Hippocampal formation (tissue), 2 donors: ENCODE measurements at places on chromosomes 6 and 20.

- no peak for DNase-seq
These were observed 34.9 kb upstream of the HEY2 start for GRCh38 chr6:125714441-125715090.

GRCh38 chr6:107144666-107145065, 29.4 kb upstream of the BEND3 start:
- DNase-seq: no peak

- no peak for DNase-seq
These were observed 202.0 kb upstream of the GMDS start for GRCh38 chr6:2447318-2447920.

DNA sequence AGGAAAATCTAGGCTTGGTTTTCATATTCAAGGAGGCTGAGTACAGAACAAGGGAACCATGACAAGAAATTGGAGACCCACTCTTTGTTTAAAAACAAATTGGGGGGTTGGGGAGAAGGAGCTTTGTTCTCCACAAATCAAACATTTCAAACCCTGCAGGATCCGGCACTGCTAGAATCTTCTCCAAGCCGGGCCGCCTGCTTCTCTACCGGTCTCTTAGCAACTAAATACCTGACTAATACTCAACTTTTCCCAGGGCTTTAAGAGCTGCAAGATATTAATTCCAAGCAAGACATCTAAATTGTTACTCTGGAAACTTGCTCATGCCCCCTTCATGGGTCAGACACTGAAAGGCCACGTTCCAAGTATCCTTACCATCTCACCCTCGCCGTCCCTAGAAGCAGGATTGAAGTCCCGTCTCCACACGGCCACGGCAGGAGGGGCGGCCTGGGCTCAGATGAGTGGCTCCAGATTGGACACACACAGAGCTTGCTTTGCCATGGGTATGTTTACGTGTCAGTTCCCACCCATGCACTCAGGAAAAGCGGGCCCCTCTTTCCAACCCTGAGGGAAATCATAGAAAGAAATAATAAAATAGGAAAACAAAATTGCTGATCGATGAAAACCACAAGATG, 126.4 kb upstream of the CDH4 start:
- DNase-seq: no peak

GRCh38 chr6:18350712-18351111, 36.4 kb upstream of the RNF144B start:
- peak; percentile 15 for DNase-seq

- peak; percentile 76 for DNase-seq
These were observed at the start of gene NECAB3 for GRCh38 chr20:33674294-33675135. NECAB3 (minus strand) TSS chr20:33674428; CDS start chr20:33674352, 76 bp downstream.

GRCh38 chr6:91330896-91331295, 744.0 kb upstream of the MAP3K7 start:
- DNase-seq: no peak

DNA sequence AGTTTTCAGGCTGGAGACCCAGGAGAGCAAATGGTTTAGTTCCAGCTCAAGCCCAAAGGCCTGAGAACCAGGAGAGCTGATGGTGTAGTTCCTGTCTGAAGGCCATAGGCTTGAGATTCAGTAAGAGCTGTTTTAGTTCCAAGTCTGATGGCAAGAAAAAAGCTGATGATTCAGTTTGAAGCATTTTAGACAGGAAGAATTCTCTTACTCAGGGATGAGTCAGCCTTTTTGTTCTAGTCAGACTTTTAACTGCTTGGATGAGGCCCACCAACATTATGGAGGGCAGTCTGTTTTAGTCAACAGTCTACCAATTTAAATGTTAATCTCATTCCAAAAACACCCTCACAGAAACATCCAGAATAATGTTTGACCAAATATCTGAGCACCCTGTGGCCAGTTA, 2.5 kb downstream of the ZSCAN26 start:
- no peak for DNase-seq

- no peak for DNase-seq
These were observed 621.0 kb upstream of the NRSN1 start for GRCh38 chr6:23505026-23505425.

DNA sequence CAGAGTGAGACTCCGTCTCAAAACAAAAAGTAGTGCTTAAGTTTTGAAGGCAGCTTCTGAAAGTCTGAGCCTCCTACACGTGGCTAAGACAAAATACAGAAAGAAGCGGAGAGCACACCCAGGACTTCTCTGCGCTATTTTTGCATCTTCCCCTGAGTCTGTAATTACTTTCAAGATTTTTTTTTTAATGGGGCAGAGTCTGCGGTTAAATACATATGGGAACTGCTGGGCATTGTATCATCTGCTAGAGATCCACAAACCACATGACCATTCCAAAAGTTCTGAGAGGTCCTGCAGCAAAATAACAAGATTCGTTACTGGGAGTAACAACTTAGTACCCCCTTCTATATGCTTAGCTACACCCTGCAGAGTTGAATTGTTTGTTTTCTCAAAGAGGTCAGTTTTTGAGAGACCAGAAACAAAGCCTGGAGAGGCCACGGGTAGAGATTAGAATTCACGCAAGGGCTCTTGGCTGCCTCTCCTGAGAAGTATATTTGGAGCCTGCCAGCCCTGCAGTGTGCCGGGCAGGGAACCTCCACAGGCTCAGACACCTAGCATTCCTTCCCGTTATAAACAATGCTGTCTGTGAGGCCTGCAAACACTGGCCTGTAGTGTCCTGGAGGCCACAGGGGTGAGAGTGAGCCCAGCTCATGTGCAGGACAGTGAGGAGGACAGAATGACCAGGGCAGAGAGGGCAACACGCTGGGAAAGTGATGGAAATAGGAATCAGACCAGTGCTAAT, 48.2 kb upstream of the FAM50B start:
- no peak for DNase-seq

DNA sequence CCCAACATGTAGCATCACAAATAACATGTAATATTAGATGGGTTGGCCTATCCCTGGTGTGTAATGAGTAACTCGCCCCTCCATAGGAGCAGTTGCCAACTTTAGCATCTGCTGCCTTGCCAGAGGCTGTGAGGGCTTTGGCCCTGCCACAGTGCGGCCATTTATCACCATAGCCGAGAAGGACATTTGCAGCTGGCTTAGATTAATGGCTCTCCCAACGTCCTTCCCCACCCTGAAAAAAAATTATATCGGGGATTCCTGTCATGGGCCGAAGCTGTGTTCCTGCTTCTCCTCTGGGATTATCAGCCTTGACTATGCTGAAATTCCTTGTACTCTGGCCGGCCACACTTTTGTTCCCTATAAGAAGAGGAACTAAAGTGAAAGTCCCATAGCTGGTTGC, 7.6 kb upstream of the ADIG start:
- DNase-seq: no peak

DNA sequence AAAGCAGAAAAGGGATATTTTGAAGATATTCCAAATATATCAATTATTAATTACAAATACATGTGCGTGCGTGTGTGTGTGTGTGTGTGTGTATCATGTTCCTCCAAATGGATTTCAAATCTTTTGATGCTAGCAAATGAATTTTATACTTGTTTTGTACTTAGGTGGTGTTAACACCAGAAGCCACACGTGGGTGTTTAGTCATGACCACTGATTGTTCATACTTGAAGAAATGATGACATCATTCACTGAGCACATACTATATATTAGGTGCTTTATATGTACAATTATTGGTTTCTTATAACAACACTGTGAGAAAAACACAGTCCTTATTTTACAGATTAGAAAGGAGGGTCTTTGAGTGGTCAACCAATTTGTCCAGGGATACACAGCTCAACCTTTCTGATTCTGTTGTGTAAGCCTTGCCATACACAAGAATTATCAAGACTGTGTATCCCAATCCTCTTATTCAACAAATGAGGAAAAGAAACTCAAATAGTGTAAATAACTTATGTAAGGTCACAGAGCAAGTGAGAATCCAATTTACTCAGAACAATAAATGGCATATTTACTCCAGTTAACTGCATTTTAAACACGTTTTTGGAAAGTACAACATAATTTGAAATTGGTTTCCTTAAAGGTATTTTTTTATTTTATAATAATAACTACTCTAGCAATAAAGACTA, 88.5 kb downstream of the BCAS1 start:
- no peak for DNase-seq

- DNase-seq: no peak
These were observed 241.4 kb downstream of the SLC24A3 start for GRCh38 chr20:19453862-19454261.

DNA sequence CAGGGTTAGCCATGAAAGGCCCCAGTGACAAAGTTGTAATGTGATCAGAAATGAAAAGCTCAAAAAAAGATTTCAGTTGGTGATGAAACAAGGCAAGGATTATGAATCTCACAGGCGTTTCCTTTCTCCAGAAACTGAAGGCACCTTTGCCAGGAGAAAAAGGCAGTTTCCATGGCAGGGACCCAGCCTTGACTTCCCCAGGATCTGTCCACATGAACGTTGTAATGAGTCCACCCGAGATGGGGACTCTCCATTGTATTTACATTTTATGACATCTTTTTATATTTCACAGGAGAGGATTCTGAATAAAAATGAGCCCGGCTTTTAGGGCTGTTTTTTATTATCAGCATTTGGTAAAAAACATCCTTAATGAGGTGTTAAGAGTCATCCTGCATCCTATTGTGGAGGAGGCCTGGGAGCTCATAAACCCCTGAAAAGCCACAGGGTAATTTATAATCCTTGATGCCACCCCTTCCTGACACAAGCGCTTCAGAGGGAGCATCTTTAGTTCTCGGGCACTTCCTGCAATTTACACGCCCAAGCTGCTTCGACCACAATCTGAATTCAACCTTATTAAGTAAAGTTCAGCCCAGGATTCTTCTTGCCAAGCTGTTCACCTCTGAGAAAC, 74.1 kb upstream of the SALL4 start:
- DNase-seq: no peak

GRCh38 chr6:157486572-157486971, 105.6 kb downstream of the ZDHHC14 start:
- DNase-seq: no peak

- DNase-seq: peak; percentile 45
These were observed 240.9 kb upstream of the BTBD3 start for GRCh38 chr20:11676630-11677287.

DNA sequence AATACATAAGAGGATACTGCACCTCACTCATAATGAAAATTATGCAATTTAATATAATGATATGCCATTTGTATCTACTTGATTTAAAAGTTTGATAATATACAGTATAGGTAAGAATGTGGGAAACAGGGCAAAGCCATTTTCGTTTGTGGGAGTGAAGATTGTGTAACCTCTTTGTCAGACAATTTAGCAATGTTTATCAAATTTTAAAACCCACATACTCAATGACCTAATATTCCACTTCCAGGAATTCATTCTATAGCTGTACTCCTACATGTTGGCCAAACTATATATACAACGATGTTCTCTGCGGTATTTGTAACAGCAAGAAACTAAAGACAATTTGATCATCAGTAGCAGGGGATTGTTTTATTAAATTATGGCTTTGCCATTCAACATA, 17.8 kb upstream of the FKBP5 start:
- no peak for DNase-seq

- DNase-seq: no peak
These were observed 17.4 kb downstream of the HLA-DOA start for GRCh38 chr6:32991972-32992371.

- peak; percentile 18 for DNase-seq
These were observed 241.9 kb downstream of the ADGRB3 start for GRCh38 chr6:68876792-68877493.

GRCh38 chr6:141486942-141487341, 645.8 kb upstream of the GJE1 start:
- DNase-seq: no peak

- no peak for DNase-seq
These were observed 53.0 kb downstream of the TNFAIP3 start for GRCh38 chr6:137919837-137920730.

GRCh38 chr6:54515013-54515412, 206.8 kb downstream of the TINAG start:
- no peak for DNase-seq

- no peak for DNase-seq
These were observed 412.3 kb upstream of the ID4 start for GRCh38 chr6:19424853-19425252.

DNA sequence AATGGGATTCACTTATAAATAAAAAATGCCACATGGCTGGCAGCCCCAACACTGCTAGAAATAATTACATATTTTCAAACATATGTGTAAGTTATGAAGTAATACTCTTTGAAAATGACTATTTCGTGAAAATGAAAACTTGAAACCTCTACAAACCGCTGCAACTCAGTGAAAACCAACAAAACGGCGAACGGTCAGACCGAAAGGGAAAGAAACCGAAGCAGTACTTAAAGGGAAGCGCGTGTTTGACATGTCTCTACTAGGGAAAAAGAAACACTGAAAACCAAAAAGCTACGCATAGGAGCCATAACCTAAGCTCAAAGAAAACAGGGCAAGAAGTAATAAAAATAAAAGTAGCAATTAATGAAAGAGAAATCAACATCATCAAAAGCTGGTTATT, 121.0 kb upstream of the GGTLC1 start:
- DNase-seq: no peak

DNA sequence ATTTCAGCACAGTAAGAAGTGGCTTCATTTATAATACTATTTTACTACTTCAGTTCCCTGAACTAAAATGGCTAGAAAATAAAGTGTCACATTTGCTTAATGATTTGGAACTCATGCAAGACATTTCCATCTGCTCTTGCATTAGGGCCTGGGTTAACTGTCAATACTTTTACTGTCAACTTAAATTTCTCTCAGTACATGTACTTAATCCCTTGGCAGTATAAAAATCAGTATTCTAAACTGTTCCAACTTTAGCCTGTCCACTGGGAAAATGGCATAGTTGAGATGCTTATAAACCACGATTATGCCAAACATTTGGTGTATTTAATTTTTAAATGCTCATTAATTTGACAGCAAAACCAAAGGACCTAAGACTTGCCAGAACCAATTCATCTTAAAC, 154.5 kb downstream of the ASCC3 start:
- no peak for DNase-seq

DNA sequence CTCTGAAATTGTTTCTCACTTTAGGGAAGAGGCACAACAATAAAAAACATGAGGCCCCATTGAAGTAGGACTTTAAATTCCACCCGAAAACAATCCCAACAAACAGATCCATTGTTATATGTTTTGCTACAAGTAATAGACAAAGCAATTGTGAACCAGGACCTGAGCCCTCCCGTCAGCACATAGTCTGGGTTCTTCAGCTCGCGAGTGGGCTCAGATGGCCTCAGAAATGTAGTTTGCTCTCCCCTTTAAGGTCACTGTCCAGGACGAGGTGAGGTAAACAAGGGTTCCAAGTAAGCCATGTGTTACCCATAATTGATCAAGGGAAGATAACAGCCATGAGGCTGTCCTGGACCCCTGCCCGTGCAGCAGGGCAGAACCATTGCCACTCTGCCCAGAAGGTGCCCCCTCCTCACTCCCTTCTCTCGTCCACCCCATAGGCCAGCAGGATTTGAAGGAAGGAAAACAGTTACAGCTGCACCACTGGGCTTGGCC, 160.1 kb upstream of the QKI start:
- peak; percentile 86 for DNase-seq

DNA sequence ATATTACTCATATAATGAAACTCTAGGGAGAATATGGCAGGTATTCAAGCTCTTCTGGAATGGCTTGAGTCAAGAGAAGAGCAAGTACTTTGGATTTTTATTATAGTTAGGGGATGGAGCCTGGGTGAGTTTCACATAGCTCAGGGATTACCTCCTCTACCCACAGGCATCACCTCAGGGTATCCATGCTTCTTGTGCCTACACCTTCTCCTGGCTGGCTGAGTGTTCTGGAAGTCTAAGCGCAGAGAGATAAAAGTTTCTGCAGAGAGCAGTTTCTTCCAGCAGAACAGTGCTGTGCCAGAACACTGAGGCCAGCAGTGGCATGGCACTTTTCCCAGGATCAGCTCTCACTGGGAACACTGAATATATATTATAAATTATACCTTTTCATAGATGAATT, 199.7 kb upstream of the KCNQ5 start:
- no peak for DNase-seq
